ENCODE measurements at places on chromosomes 4 and X. TPM values are rescaled to one million over a fixed set of nuclear protein-coding genes. Genes with fewer than 3 reads are reported as not detected.

SULT1B1 gene
- 5.7 TPM for total RNA-seq

ARHGAP24 gene
- total RNA-seq, result not detected

GABRE gene
- total RNA-seq, result not detected

ANXA3 gene
- not detected for total RNA-seq

CXCL1 gene
- not detected for total RNA-seq

TBC1D8B gene
- total RNA-seq, result 2.9 TPM

RNF128 gene
- total RNA-seq, result not detected

ASMT gene
- total RNA-seq, result not detected

MAGEA12 gene
- total RNA-seq, result not detected

PABPC5 gene
- total RNA-seq, result not detected

PAQR3 gene
- total RNA-seq, result 10.2 TPM

KLHL34 gene
- 2.6 TPM for total RNA-seq

USP27X gene
- 7.3 TPM for total RNA-seq

GAGE1 gene
- not detected for total RNA-seq

DCX gene
- total RNA-seq, result not detected

SLC9B1 gene
- total RNA-seq, result 5.2 TPM

PLS3 gene
- total RNA-seq, result 0.14 TPM

SPATA4 gene
- total RNA-seq, result not detected

EPHA5 gene
- total RNA-seq, result not detected

VSIG1 gene
- total RNA-seq, result 41.9 TPM

P2RY10 gene
- 104 TPM for total RNA-seq

AVPR2 gene
- not detected for total RNA-seq

SOD3 gene
- total RNA-seq, result not detected

HSFX3 gene
- total RNA-seq, result not detected

G3BP2 gene
- total RNA-seq, result 150 TPM

PCDH19 gene
- not detected for total RNA-seq

SHROOM3 gene
- total RNA-seq, result not detected
